Right atrium auricular region (tissue), 2 donors: ENCODE measurements at places on chromosomes 4 and X. TPM values are rescaled to one million over a fixed set of nuclear protein-coding genes. Genes with fewer than 3 reads are reported as not detected.

GRCh38 chrX:140274811-140275525 is 229.9 kb downstream of the SOX3 start:
- no peak overlapping the region for H3K27ac ChIP-seq
- no peak for DNase-seq
- H3K36me3 ChIP-seq: no peaks in the 10 kb centered on the region
- no peaks in the 10 kb centered on the region for H3K27me3 ChIP-seq

- no peak overlapping the region for H3K4me3 ChIP-seq
- no peaks in the 10 kb centered on the region for H3K36me3 ChIP-seq
- H3K27ac ChIP-seq: no peak overlapping the region
- H3K27me3 ChIP-seq: no peaks in the 10 kb centered on the region
- H3K4me1 ChIP-seq: no peaks in the 10 kb centered on the region
- no peak for DNase-seq
Observed at GRCh38 chr4:92047209-92047875, 256.4 kb upstream of the GRID2 start.

GRCh38 chr4:64705989-64706388 is 296.7 kb upstream of the TECRL start:
- no peak overlapping the region for H3K27ac ChIP-seq
- DNase-seq: no peak

The EVC gene
- total RNA-seq: 8.6 TPM

- no peaks in the 10 kb centered on the region for H3K27me3 ChIP-seq
- H3K4me3 ChIP-seq: peak within 1 kb of the TSS; percentile 63
- no peaks in the 10 kb centered on the region for H3K36me3 ChIP-seq
- peak; percentile 71 for DNase-seq
Observed at GRCh38 chrX:103356130-103356798, at the start of gene TCEAL9. Gene TCEAL9 (plus strand): TSS chrX:103356506. CDS start chrX:103357685, 1,179 bp downstream.

GRCh38 chr4:1247864-1248244 is 1.1 kb downstream of the CTBP1 start:
- H3K27ac ChIP-seq: peak overlapping the region; percentile 98
- DNase-seq: peak; percentile 59
- no peaks in the 10 kb centered on the region for H3K36me3 ChIP-seq
- peak overlapping the region; percentile 74 for H3K4me3 ChIP-seq
- H3K4me1 ChIP-seq: no peaks in the 10 kb centered on the region

GRCh38 chrX:2342281-2342688 is 158.5 kb downstream of the DHRSX start:
- H3K4me3 ChIP-seq: no peak overlapping the region
- no peaks in the 10 kb centered on the region for H3K4me1 ChIP-seq
- H3K27ac ChIP-seq: peak overlapping the region; percentile 94

DNA sequence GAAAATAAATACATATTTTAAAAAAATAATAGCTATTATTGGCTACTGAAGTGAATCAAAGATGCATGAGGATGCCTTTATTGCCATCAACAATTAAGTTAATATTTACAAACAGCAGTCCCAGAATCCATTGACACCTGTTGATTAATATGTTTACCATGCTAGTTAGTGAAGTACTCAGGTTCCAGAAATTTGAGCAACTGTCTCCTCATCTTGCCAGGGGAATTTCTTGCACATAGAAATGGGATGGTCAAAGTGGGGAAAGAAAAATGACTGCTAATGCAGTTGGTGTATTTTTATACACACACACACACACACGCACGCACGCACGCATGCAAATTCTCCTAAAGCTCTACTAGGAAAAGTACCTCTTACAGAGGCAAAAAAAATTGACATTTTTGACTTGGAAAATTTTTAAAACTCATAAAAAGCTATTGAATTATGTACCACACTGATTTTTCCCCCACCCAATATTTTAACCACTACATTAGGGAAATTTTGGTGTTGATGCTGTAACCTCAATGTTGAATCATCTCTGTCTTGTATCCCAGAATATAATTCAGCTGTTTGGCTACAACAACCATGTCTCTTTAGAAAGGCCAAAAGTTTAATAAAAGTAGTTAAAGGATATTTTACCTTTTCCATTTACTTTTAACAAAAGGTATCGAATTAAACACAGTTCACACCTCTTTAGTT is 105.3 kb upstream of the TMEM150C start:
- no peak overlapping the region for H3K4me3 ChIP-seq
- no peaks in the 10 kb centered on the region for H3K36me3 ChIP-seq
- no peak for DNase-seq
- H3K4me1 ChIP-seq: no peaks in the 10 kb centered on the region
- H3K27ac ChIP-seq: no peak overlapping the region

The TLR7 gene
- 0.22 TPM for total RNA-seq

The SASH3 gene
- total RNA-seq: 2.1 TPM

- DNase-seq: no peak
- H3K27me3 ChIP-seq: no peaks in the 10 kb centered on the region
- no peak overlapping the region for H3K4me3 ChIP-seq
- H3K4me1 ChIP-seq: no peaks in the 10 kb centered on the region
- H3K27ac ChIP-seq: no peak overlapping the region
Observed at GRCh38 chrX:36445566-36445965, 526.0 kb downstream of the CFAP47 start.

The NXF2 gene
- total RNA-seq: not detected

The TMPRSS11B gene
- not detected for total RNA-seq

- H3K36me3 ChIP-seq: no peaks in the 10 kb centered on the region
- no peak for DNase-seq
- no peaks in the 10 kb centered on the region for H3K27me3 ChIP-seq
Observed at GRCh38 chr4:175954685-175955084, 111.0 kb upstream of the WDR17 start.

- no peaks in the 10 kb centered on the region for H3K4me1 ChIP-seq
- no peak for DNase-seq
- no peak overlapping the region for H3K4me3 ChIP-seq
- no peaks in the 10 kb centered on the region for H3K27me3 ChIP-seq
Observed at GRCh38 chrX:22041907-22042530, 9.9 kb downstream of the PHEX start.

DNA sequence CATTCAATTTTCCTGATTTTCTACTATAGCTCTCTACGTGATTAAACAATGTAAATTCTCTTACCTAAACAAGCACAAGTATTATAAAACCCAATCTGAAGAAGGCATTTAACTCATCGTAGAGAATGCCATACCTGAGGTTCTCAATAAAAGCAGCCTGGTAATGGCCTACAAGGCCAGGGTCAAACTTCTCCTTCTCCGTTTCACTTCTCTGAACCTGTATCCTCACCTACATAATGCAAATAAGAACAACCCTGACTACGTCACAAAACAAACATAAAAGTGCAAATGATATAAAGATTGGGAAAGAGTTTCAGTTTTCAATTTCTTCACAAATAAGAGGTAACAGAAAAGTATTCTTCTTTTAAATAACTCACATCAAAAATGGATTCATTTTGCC is 55.6 kb upstream of the STS start:
- no peak for DNase-seq
- H3K4me3 ChIP-seq: no peak overlapping the region

The TLR3 gene
- total RNA-seq: 3.0 TPM

The FRMPD4 gene
- total RNA-seq: 1.3 TPM

- DNase-seq: peak; percentile 68
- peak overlapping the region; percentile 67 for H3K27ac ChIP-seq
- peaks cover 42% of the 10 kb centered on the region for H3K4me1 ChIP-seq
- peaks cover 12% of the 10 kb centered on the region for H3K36me3 ChIP-seq
- H3K27me3 ChIP-seq: no peaks in the 10 kb centered on the region
Observed at GRCh38 chr4:7872264-7872771, 67.3 kb downstream of the AFAP1 start.

GRCh38 chr4:5378002-5378401 is 326.7 kb downstream of the STK32B start:
- no peak for DNase-seq
- H3K36me3 ChIP-seq: no peaks in the 10 kb centered on the region
- no peak overlapping the region for H3K4me3 ChIP-seq
- H3K4me1 ChIP-seq: no peaks in the 10 kb centered on the region

- H3K4me3 ChIP-seq: no peak overlapping the region
- no peak overlapping the region for H3K27ac ChIP-seq
- H3K27me3 ChIP-seq: no peaks in the 10 kb centered on the region
- H3K36me3 ChIP-seq: no peaks in the 10 kb centered on the region
- no peak for DNase-seq
Observed at GRCh38 chr4:73309211-73309610, 50.6 kb upstream of the ANKRD17 start.

DNA sequence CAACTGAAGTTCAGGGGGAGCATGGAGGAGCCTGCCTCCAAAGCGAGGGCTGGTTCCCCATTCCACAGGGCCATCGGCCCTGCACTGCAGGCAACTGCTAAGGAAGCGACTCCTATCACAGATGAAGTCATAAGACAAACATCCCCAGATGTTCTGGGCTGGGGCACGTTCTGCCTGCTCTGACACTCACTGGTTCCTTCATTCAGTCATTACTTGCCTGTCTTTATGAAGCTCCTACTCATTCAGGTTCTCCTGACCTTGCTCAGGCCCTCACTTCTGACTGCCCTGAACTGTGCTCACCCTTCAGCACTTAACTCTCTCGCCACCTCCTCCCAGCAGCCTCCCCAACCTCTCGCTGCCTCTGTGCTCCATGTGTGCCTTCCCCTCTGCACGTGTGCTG is 2.5 kb upstream of the SLC2A9 start:
- H3K36me3 ChIP-seq: no peaks in the 10 kb centered on the region
- DNase-seq: no peak
- no peaks in the 10 kb centered on the region for H3K4me1 ChIP-seq
- H3K27me3 ChIP-seq: no peaks in the 10 kb centered on the region
- no peak overlapping the region for H3K27ac ChIP-seq

GRCh38 chrX:69018416-69019072 is 146.7 kb downstream of the PJA1 start:
- H3K27ac ChIP-seq: no peak overlapping the region
- no peak for DNase-seq
- no peak overlapping the region for H3K4me3 ChIP-seq
- H3K4me1 ChIP-seq: no peaks in the 10 kb centered on the region

The KIF4A gene
- total RNA-seq: 0.08 TPM

The FGF5 gene
- 0.07 TPM for total RNA-seq

- H3K27me3 ChIP-seq: peaks cover 49% of the 10 kb centered on the region
- DNase-seq: no peak
- H3K27ac ChIP-seq: no peak overlapping the region
- no peaks in the 10 kb centered on the region for H3K36me3 ChIP-seq
- H3K4me1 ChIP-seq: no peaks in the 10 kb centered on the region
Observed at GRCh38 chr4:110640576-110640975, 17.7 kb upstream of the PITX2 start.

DNA sequence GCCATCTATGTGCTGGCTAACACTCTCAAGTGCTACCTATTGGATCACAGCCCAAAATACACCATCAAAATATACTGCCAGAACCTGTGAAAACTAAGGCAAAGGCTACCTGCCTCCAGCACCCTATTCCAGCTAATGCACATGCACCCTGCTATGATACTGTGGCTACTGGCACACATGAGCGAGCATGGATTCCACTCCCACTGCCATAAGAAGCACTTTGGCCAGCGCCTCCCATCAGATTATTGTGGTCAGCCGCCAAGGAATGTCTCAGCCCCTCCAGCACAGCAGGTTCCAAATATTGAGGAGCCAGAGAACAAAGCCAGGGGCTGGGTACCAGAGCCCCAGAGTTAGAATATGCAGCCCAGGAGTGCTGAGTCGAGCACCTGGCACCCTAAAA is 32.5 kb upstream of the TMPRSS11F start:
- no peak for DNase-seq
- H3K27me3 ChIP-seq: no peaks in the 10 kb centered on the region
- H3K4me3 ChIP-seq: no peak overlapping the region
- H3K4me1 ChIP-seq: no peaks in the 10 kb centered on the region
- H3K27ac ChIP-seq: no peak overlapping the region
- H3K36me3 ChIP-seq: no peaks in the 10 kb centered on the region

- H3K36me3 ChIP-seq: no peaks in the 10 kb centered on the region
- H3K4me1 ChIP-seq: peaks cover 12% of the 10 kb centered on the region
- H3K4me3 ChIP-seq: peak overlapping the region; percentile 44
- peaks cover 23% of the 10 kb centered on the region for H3K27me3 ChIP-seq
- no peak overlapping the region for H3K27ac ChIP-seq
- DNase-seq: no peak
Observed at GRCh38 chrX:13938051-13938828, 91.5 kb downstream of the GEMIN8 start.

GRCh38 chrX:10660171-10660570 is 39.8 kb upstream of the MID1 start:
- no peaks in the 10 kb centered on the region for H3K36me3 ChIP-seq
- DNase-seq: no peak
- H3K4me1 ChIP-seq: no peaks in the 10 kb centered on the region
- no peak overlapping the region for H3K4me3 ChIP-seq
- H3K27ac ChIP-seq: no peak overlapping the region
- no peaks in the 10 kb centered on the region for H3K27me3 ChIP-seq
